ENCODE measurements at places on chromosomes 1 and 21.

GRCh38 chr1:230878591-230878990 lies 10.3 kb upstream of the C1orf198 start:
- DNase-seq = no peak

GRCh38 chr1:188723332-188724020 lies 1754.2 kb downstream of the BRINP3 start:
- no peak for DNase-seq

DNA sequence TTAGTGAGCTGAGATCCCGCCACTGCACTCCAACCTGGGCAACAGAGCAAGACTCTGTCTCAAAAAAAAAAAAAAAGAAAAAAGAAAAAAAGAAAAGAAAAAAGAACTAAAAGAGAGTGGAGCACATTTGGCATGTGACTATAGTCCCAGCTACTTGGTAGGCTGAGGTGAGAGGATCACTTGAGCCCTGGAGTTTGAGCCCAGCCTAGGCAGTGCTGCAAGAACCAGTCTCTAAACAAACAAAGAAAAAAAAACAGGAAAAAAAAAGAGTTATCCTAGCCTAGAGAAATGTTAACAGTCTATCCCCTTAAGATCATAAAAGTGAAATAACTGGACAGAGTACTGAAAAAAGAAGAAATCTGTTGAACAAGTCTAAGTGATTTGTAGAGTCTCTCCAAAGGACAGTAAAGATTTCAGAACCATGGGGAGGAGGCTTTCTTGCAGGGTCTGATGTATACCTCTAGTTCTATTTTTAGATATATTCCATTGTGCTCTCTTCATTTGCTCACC lies 4.5 kb upstream of the PRDX1 start:
- DNase-seq = no peak

DNA sequence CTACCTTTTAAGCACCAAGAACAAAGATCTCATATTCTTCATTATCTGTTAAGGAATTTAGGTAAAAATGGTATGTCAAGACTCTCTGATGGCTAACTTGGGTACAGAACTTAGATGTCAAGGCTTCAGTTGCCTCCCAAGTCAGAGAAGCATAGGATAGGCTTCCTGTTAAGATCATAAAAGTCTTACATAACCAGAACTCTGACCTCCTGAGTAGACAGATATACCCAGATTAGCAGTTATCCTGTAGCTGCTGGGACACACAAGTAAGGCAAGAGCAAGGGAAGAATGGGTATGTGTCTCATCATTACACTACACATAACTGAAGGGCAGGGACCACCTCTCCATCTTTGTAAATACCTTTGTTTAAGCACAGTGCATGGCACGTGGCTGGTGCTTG lies 15.4 kb upstream of the KLHL12 start:
- no peak for DNase-seq

- DNase-seq = no peak
These were observed 1470.7 kb upstream of the PRMT6 start for GRCh38 chr1:105585791-105586190.

GRCh38 chr1:168485048-168485447 lies 58.7 kb downstream of the XCL2 start:
- peak; percentile 34 for DNase-seq

GRCh38 chr21:31260790-31261189 lies 83.3 kb downstream of the TIAM1 start:
- DNase-seq = no peak

DNA sequence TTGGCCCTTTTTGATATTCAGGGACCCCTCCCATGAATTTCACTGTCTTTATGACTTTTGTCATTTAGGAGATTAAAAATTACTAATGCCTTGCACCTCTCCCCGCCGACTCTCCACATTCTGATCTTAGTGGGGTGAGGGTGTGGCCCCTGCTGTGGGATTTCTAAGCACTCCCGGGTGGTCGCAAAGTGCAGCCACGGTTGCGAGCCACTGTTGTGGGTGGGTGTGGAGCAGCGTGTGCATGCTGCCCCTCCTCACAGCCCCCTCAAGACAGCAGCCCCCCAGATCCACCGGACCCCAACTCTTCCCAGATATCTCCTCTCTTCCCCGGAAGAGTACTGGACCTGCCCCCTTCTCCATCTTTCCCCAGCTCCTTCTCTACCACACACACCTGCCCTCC lies 66.6 kb upstream of the EFHD2 start:
- DNase-seq = no peak

- no peak for DNase-seq
These were observed 133.2 kb upstream of the KCNJ15 start for GRCh38 chr21:38123626-38124025.

- DNase-seq = peak; percentile 36
These were observed 67.5 kb upstream of the PRDX6 start for GRCh38 chr1:173409613-173410012.

DNA sequence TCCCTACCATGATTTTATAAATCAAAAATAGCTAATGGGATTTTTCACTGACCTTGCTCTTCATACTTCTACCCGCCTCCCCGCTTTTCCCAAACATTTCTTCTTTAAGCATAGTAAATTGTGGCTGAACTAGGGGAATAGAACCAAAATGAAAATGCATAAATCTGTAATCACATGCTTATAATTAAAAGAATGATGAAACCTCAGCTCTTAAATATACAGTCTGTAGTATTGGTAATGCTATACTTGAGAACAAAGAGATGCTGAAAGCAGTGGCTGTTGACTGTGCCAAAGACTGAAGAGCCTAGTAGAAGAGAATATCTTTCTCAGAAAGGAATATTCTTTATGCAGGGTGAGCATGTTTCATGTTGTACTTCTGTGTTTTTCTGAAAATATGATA lies 249.1 kb downstream of the GREM2 start:
- DNase-seq = no peak

- DNase-seq = no peak
These were observed 8.9 kb downstream of the CITED4 start for GRCh38 chr1:40853113-40853884.

- DNase-seq = no peak
These were observed 1356.6 kb upstream of the ADGRL2 start for GRCh38 chr1:80444171-80444570.

- DNase-seq = no peak
These were observed 54.8 kb downstream of the EIF4G3 start for GRCh38 chr1:21121764-21122471.

- no peak for DNase-seq
These were observed 2065.7 kb downstream of the MRPL39 start for GRCh38 chr21:23541571-23541970.

Data from CD4-positive, alpha-beta T cell treated with Interleukin-12 subunit alpha and Interleukin-12 subunit beta, for 1 hour (primary cell).